ENCODE measurements at places on chromosomes 6 and 20.

- no peak for DNase-seq
Measured at GRCh38 chr6:40831381-40831780, 207.6 kb downstream of the UNC5CL start.

DNA sequence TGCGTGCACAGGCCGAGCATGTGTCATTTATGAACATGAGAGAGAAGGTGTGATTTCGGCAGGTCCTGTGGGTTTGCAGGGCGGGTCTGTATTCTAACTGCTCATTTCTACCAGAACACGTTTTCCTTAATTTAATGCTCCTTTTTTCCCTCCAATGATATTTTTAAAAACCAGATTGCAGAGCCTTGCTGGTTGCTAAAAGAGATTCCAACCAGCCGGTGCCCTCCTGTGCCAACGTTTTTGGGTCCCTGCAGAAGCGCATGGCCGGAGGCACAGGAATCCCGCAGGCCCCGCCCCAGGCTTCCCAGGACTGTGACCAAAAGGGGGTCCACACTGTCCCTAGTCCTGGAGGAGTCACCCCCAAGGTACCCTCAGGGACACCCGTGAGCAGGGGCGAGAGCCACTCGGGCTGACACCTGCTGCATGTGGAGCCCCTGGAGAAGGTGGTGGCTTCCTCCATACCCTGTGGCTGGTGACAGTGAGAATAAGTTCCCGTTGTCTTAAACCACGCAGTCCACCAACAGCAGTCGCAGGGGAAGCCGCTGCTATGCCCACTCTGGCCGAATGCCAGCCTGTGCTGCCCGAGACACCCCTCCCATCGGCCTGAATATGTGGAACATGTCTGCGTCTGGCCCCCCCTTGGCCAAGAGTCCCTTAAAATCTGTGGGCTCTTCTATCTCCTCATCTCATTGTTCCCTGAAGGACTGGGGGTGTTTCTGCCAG is 15.7 kb upstream of the NTSR1 start:
- DNase-seq = no peak

DNA sequence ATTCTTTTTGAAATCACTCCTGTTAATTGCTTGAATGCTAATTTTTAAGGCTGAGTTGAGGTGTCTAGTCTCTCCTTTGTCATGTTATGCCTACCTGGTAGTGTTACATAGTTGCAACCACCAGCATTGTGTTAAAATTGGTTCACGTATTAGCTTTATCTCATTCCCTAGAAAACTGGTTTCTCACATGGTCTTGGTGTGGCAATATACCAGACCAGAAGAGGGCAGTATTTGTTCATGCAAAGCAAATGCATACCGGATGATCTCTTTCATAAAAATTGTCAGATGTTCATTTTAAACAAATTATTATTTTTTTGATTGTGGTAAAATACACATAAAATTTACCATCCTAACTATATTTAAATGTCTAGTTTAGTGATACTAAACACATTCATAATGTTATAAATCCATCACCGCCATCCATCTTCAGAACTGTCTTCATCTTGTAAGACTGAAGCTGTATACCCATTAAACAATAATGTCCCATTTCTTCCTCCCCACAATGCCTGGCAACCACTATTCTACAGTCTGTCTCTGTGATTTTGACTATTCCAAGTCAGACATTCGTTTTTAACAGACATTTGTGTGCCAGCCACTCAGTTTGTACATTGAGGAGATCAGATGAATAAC is 92.8 kb downstream of the ATRN start:
- DNase-seq = peak; percentile 25

DNA sequence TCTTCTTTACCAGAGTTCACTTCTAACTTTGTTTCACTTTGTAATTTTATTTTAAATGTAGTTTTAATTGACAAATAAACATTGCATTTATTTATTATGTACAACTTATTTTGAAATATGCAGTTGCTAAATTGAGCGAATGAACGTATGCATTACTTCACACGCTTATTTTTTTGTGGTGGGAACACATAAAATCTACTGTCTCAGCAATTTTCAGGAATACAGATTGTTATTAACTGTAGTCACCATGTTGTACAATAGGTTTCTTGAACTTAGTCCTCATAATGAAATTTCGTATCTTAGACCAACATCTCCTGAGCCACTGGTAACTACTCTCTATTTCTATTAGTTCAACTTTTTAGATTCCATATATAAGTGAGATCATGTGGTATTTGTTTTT is 46.9 kb downstream of the NKAIN2 start:
- DNase-seq = no peak

GRCh38 chr6:54320871-54321270 is 12.6 kb downstream of the TINAG start:
- DNase-seq = no peak

- peak; percentile 68 for DNase-seq
Measured at GRCh38 chr20:43767686-43768474, 41.1 kb upstream of the GTSF1L start.

DNA sequence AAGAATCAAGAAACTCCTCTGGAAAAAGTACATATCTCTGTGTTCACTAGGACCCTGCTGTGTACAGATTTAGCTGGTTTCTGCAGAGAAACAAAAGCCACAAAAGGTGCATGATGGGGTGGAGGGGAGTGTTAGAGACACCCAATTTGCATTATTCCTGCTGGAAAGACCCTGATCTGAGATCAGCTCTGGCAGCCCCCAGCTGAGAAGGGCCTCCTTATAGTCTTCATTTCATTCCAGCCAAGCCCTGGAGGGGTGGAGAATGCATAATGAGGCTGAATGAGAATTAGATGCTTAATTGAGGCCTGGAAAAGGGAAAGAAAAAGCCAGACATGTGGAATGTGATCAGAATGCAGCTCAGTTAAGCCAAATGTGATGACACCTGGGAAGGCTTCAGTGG is 545.6 kb downstream of the KIF16B start:
- DNase-seq = no peak

DNA sequence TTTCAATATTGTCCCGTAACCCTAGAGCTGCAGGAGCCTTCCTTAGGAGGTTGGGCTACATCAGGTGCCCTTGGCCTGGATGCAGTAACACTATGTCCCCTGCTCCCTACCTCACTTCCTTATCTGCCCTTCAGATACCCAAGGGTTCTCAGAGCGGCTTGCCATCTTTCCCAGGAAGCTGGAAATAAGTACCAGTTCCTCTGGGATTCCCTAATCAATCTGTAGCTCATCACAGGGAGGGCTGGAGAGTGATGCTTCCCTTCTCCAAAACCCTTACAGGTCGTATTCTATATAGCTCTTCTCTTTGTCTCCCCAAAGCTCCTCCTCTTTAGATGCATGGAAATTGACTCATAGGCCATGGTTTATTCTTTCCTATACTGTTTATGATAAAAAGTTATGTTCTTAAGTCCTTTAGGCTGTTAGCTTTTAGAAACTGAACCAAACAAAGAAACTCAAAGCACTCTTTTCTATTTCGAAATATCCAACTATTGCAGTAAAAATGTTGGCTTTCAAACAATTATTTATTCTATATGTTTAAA is 4.2 kb downstream of the MYCT1 start:
- DNase-seq = no peak

- DNase-seq = no peak
Measured at GRCh38 chr6:1597924-1598323, 11.8 kb upstream of the FOXC1 start.

All from A172 (cell line).